Lower leg skin (tissue), 4 donors: ENCODE measurements at places on chromosomes 3 and 15. TPM values are rescaled to one million over a fixed set of nuclear protein-coding genes. Genes with fewer than 3 reads are reported as not detected.

CHRNB4 gene
- total RNA-seq, result not detected

DNA sequence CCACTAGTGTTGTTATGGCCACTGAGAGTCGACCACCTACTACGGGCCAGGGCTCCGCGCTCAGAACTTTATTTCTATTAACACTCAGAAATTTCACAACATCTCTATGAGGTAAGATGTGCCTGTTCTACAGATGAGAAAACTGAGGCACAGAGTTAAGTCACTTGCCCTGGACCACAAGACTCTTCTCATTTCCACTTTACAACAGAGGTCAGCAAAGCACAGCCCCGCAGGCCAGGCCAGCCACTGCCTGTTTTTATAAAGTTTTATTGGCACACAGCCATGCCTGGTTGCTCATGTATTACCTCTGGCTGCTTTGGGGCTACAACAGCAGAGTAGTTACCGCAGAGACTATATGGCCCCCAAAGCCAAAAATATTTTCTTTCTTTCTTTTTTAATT is 503.6 kb downstream of the SHQ1 start:
- DNase-seq, result peak; percentile 42

CD80 gene
- total RNA-seq, result not detected

GRCh38 chr3:152204218-152204617 is 64.5 kb upstream of the MBNL1 start:
- DNase-seq, result no peak

- no peak for DNase-seq
Observed at GRCh38 chr3:46972396-46972795, 4.1 kb downstream of the CCDC12 start.

CADM2 gene
- 0.84 TPM for total RNA-seq

DNA sequence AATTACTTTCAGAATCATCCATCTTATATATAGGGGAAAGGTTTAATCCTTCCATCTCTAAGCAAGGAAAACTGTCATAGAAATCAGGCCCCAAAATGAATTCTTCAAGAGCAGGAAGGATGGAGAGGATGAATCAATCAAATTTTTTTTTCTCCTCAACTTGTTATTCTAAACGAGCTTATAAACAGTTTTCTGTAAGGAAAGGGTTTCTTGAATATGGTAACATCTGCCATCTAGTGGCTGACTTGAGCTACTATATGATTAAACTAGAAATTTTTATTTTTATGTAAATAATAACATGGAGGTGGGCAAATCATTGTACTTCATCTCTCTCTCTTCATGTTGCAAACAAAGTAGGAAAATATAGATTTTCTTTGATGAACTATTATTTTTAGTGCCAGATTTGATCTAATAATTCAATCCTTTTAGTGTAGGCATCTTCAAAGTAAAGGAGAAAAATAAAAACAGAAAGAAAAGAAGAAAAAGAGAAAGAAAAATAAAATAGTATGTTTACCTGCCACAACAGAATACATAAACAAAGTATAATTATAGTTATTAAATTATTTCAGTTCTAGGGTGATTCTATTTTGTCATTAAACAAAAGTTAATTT is 146.6 kb downstream of the SERPINI1 start:
- no peak for DNase-seq

GRCh38 chr3:41768363-41768762 is 193.5 kb downstream of the ULK4 start:
- DNase-seq, result no peak

- no peak for DNase-seq
Observed at GRCh38 chr3:17050071-17050470, 165.3 kb downstream of the PLCL2 start.

GRCh38 chr3:193865339-193865738 is 270.6 kb upstream of the HES1 start:
- DNase-seq, result no peak

- no peak for DNase-seq
Observed at GRCh38 chr3:125591116-125591760, 4.1 kb downstream of the OSBPL11 start.

- no peak for DNase-seq
Observed at GRCh38 chr3:143166376-143166775, 46.8 kb downstream of the CHST2 start.
